ENCODE measurements at places on chromosomes 3 and 15. TPM values are rescaled to one million over a fixed set of nuclear protein-coding genes. Genes with fewer than 3 reads are reported as not detected.

GRCh38 chr15:58473724-58474123 lies 41.9 kb downstream of the LIPC start:
- DNase-seq = no peak

DNA sequence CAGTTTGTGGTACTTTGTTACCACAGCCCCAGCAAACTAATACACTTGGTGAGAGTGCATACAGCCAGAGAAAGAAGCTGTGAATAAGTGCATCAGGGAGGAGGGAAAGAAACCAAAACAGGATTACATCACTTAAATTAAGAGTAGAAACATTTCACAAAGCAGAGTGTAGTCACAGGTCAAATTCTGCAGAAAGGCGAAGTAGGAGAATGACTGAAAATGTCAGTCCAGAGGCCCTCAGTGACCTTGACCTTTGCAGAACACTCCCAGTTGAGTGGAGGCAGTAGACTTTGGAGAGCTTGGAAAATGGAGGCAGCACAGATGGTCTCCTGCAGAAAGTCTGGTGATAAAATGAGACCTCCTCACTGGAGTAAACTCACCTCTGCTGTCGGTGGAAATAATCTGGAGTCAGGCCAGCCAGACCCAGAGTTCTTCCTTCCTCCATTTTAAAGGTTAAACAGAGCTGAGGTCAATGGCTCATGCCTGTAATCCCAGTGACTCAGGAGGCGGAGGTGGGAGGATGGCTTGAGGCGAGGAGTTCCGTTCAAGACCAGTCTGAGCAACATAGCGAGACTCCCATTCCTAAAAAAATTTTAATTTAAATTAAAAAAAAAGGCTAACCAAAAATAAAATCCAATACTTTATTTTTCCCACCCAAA lies 5.0 kb downstream of the CD86 start:
- DNase-seq = no peak

GRCh38 chr3:185479373-185479945 lies 19.4 kb downstream of the TMEM41A start:
- DNase-seq = no peak

DNA sequence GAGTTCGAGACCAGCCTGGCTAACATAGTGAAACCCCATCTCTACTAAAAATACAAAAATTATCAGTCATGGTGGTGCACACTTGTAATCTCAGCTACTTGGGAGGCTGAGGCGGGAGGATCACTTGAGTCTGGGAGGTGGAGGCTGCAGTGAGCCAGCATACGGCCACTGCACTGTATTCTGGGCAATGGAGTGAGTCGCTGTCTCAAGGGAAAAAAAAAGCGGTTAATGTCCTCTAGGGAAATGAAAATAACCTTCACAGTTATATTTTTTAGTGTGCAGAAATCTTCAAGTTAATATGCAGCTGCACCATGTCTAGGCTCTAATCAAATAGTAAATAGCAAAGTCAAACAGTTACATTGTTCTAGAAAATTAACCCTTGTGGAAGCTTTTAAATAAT lies 14.8 kb downstream of the CEP19 start:
- DNase-seq = no peak

- no peak for DNase-seq
Observed at GRCh38 chr3:177521305-177521704, 324.0 kb upstream of the TBL1XR1 start.

DNA sequence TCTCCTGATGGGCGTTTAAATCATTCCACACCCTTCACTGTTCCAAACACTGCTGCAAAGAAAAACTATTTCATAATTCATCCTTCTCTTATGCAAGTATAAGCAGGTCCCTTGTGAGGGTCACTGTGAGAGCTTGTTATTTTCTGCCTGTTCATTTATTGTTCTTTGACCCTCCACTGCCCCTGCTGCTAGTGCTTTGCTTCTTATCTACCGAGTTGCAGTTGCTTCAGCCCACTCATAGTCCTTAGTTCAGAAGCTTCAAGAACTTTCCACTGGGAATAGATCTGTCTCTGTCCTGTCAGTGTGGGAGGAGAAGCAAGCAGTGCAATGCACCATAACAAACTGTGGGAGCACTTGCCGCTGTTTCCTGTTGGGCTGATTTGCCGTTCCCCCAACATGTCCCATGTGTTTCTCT lies 39.8 kb downstream of the RIOX2 start:
- DNase-seq = no peak

GRCh38 chr3:172170073-172170709 lies 130.8 kb downstream of the FNDC3B start:
- no peak for DNase-seq

- no peak for DNase-seq
Observed at GRCh38 chr3:110732420-110732819, 339.2 kb upstream of the NECTIN3 start.

DNA sequence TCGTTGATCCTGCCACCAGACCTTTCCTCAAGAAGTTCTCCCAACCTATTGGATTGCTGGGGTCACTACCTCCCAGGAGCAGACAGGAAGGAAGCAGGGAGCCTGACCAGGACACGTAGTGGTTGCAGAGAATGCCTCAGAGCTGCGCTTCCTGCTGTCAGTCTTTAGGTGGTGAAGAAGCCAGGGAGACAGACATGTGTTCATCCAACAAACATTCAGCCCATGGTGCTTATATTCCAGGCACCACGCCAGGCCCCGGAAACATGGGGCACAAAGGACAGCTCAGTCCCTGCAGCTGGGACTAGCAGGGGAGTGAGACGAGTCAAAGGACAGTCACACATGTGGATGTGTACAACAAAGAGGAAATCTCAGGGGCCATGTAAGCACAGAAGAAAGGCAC lies 26.0 kb upstream of the CORO2B start:
- DNase-seq = no peak

CCDC39 gene
- total RNA-seq = not detected

CEMIP gene
- 0.07 TPM for total RNA-seq

DNAH1 gene
- total RNA-seq = 13.5 TPM

All from activated CD4-positive, alpha-beta memory T cell treated with anti-CD3 and anti-CD28 coated beads for 36 hours (primary cell).